Activated CD4-positive, alpha-beta T cell treated with anti-CD3 and anti-CD28 coated beads, Interleukin-2, amount 50 U/mL, for 24 hours (primary cell): ENCODE measurements at places on chromosomes 2 and 18.

GRCh38 chr2:107717661-107718060 lies 109.0 kb upstream of the RGPD4 start:
- no peak for DNase-seq

DNA sequence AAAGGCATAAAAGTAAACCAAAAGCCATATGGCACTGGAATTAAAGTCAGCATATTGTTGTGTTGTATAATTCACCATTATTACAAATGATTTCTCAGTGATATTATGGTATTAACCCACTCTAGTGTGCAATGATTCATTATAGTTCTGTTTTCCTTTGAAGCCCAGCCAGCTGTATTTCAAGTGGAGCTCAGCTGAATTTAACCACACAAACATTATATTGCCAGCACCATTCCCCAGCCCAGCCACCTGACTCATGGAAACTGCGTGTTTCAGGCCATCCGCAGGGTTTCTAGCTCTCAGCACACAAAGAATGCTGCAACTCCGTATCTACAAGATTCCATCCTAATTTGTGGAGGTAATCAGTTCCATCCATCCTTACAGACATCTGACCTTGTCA lies 166.8 kb upstream of the CHAC2 start:
- no peak for DNase-seq

DNA sequence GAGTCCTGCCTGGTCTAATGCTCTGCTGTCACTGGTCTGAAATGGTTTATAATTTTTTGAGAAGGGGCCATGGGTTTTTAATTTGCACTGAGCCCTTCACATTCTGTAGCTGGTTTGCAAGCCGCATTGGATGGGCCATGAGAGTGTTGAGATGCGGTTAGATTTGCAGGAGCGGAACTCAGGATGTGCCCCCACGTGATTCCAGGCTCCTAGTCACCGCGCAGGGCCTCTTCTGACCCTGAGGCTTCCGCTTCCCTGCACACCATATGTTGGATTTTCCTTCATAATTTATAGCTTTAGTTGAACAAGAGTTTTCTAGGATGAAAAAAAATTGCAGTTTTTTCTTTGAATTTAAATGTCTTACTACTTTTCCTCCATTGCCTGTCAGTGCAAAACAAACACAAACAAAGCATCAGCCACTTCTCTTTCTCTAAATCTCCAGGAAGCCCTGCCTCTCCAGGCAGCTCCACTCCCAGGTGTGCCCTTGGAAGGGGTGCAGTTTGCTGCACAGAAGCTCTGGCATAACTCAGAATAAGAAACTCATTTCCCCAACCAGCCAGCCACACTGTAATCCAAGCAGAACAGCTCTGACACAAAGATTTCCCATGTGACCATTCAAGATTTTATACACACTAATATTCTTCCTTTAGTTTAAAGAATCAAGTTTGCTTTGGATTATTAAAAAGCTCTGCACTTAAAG lies 18.4 kb upstream of the TPO start:
- DNase-seq = no peak

GRCh38 chr2:96072746-96073145 lies 38.0 kb upstream of the GPAT2 start:
- DNase-seq = no peak

DNA sequence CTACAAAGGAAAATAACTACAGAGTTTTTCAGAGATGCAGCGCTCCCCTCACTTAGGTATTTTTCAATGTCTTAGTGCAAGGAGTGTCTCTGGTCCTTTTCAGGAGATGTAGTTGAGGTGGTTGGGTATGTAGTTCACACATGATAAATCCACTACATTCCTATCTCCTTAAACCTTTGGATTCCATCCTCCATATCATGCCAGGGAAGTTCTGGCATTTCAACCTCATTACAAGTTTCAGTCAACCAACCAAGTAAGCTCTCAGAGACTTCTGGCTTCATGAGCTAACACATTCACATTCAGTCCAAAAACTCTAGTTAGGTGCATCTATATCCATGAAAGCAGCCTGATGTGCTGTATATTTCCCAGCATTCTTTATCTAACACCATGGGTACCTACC lies 47.3 kb downstream of the MAP3K20 start:
- DNase-seq = no peak

DNA sequence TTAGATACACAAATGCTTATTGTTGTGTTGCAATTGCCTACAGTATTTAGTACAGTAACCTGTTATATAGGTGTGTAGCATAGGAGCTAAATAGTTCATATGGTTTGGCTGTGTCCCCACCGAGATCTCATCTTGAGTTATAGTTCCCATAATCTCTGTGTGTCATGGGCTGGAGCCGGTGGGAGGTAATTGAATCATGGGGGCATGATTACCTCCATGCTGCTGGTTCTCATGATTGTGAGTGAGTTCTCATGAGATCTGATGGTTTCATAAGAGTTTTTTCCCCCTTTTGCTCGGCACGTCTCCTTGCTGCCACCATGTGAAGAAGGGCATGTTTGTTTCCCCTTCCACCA lies 190.5 kb upstream of the SESTD1 start:
- DNase-seq = no peak

GRCh38 chr2:44388877-44389276 lies 27.1 kb downstream of the CAMKMT start:
- no peak for DNase-seq

DNA sequence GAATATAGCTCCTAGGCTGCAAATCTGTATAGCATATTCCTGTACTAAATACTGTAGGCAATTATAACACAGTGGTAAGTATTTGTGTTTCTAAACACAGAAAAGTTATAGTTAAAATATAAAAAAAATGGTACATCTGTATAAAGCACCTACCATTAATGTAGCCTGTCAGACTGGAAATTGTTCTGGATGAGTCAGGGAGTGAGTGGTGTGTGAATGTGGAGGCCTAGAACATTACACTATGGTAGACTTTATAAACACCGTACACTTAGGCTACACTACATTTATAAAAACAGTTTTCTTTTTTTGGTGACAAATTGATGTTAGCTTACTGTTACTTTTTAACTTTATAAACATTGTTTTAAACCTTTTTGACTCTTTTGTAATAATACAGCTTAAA lies 226.3 kb downstream of the CCDC85A start:
- DNase-seq = no peak

DNA sequence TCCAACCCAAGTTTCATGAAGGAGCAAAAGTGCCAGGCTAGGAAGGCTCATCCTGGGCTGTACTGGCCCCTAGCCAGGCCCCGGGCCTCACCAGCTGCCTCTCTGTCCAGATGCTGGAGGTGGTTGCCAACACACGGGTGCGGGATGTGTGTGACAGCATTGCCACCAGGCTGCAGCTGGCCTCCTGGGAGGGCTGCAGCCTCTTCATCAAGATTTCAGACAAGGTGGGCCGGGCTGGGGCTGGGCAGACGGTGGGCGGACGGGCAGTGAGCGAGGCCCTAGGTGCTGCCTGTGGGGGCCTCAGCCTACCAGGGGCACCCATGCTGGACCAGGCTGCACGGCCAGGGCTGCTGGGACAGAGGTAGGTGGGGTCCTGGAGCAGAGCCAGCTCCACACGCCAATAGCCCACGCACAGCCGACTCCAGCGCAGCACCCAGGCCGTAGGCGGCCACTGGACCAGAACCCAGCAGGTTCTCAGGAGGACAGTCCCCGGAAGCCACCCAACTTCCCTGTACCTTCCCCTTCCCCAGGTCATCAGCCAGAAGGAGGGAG lies 11.8 kb upstream of the GPR17 start:
- no peak for DNase-seq

DNA sequence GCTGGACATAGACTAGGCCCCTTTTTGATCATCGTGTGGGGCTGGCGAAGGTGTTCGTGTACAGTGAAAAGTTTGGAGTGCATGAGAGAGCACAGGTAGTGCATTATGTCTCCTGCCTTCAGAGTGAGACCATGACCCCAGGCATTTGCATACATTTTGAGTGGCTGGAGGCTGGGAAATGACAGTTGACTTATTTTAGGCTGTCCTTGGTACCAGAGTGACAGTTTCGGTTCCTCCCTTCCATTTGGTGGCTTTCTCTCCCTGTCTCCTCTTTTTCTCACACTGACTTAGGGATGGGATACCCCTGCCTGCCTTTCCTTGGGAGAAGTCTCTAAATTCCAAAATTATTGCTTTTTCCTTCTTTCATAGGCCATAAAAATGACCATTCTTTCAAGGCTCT lies 20.1 kb downstream of the SERPINB12 start:
- no peak for DNase-seq

DNA sequence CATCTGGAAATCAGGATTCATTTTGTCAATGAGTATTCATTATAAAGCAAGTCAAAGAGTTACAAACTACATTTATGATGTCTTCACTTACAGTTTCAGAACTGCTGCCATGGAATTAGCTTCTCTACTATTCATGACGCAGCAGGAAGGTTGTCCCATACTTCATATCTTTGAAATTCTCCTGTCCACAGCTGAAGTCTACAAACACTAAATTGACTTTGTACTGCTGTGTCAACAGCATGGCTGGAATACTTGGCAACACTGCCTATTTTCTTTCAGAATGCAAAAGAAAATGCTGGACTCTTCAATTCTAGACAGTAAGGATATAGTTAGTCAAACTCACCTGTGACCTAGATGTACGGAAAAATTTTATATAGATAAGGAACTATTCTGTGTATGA lies 44.6 kb upstream of the UNC80 start:
- no peak for DNase-seq

GRCh38 chr2:120905298-120905697 lies 169.6 kb downstream of the GLI2 start:
- DNase-seq = no peak

GRCh38 chr2:220104871-220105351 lies 477.5 kb downstream of the SLC4A3 start:
- no peak for DNase-seq

GRCh38 chr18:48800876-48801727 lies 149.7 kb downstream of the SMAD7 start:
- no peak for DNase-seq

DNA sequence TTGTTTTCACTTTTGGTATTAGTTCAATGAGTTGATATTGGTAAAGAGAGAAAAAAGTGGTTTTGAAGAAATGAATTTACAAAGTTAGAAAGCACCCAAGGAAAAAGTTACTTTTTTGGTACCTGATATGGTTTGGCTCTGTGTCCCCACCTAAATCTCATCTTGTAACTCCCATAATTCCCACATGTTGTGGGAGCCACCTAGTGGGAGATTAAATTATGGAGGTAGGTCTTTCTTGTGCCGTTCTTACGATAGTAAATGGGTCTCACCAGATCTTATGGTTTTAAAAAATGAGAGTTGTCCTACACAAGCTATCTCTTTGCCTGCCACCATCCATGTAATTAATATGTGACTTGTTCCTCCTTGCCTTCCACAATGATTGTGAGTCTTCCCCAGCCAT lies 965.6 kb upstream of the NRXN1 start:
- no peak for DNase-seq

DNA sequence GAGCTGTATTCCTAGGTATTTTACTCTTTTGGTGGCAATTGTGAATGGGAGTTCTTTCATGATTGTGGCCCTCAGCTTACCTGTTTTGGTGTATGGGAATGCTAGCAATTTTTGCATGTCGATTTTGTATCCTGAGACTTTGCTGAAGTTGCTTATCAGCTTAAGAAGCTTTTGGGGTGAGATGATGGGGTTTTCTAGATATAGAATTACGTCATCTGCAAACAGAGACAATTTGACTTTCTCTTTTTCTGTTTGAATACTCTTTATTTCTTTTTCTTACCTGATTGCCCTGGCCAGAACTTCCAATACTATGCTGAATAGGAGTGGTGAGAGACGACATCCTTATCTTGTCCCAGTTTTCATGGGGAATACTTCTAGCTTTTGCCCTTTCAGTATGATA lies 191.2 kb downstream of the KCNE4 start:
- no peak for DNase-seq

DNA sequence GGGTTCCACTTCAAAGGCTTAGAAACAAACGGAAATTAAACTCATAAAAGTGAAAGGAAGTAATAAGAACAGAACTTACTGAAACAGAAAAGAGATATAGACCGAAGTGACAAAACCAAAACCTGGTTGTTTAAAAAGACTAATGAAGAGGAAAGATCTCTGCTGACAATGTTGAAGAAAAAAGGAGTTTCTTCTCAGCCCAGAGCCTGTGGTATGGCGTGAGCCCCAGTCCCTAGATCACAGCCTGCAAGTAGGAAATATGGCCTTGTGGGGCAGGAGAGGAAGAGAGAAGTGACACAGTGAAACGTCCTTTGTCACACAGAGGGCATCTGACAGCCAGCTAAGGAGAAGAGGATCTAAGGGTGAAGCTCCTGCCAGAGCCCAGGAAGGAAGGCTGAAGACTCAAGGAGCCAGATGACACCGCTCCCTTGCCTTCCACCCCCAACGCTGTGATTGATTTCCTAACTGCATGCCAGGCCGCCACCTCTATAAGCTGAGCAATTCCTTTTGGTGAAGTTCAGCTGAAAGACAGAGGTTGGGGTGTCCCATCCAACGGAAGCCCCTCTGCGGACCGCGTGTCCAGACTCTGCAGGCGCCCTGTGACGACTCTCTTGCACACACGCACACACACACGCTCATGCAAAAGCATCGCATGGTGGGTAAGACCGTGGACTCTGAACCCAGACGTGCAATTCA lies 141.1 kb downstream of the HDAC4 start:
- DNase-seq = no peak

- no peak for DNase-seq
Observed at GRCh38 chr2:113149553-113150257, 22.3 kb downstream of the IL1RN start.

- DNase-seq = no peak
Observed at GRCh38 chr2:65598996-65599395, 166.6 kb upstream of the SPRED2 start.

DNA sequence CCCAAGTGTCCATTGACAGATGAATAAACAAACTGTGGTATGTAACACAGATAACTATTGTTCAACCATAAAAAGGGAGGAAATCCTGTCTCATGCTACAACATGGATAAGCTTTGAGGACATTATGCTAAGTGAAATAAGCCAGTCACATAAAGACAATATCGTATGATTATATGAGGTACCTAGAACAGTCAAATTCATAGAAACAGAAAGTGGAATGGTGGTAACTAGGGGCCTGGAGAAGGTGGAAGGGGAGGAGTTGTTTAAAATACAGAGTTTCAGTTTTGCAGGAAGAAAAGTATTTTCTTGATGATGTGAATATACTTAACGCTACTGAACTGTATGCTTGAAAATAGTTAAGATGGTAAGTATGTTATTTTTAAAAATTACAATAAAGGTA lies 304.6 kb upstream of the CXCR4 start:
- no peak for DNase-seq

DNA sequence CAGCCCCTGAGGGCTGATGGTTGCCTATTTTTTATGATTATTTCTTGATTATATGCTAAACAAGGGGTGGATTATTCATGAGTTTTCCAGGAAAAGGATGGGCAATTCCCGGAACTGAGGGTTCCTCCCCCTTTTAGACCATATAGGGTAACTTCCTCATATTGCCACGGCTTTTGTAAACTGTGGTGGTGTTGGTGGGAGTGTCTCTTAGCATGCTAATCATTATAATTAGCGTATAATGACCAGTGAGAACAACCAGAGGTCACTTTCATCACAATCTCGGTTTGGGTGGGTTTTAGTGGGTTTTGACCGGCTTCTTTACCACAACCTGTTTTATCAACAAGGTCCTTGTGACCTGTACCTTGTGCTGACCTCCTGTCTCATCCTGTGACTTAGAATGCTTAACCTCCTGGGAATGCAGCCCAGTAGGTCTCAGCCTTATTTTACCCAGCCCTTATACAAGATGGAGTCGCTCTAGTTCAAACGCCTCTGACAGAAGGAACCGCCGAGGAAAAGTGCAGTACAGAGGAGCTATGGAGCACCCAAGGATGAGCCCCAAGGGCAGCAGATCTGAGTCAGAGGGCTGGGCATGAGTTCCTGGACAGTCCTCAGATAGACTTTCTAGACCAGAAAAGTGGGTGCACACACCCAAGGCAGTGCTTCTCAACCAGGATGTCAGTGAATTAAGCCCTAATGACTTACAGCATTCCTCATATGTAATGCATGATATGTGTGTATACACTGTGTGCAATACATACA lies 37.1 kb upstream of the ASAP2 start:
- no peak for DNase-seq
